ENCODE measurements at places on chromosomes 6 and 20.

- DNase-seq, result peak; percentile 96
Observed at GRCh38 chr6:81752084-81752920, at the start of gene TENT5A. Gene TENT5A, minus strand, starts transcription at chr6:81752681. Its CDS starts 540 bp downstream, at chr6:81752141.

GRCh38 chr6:91433660-91434534, 847.0 kb upstream of the MAP3K7 start:
- DNase-seq, result no peak

- no peak for DNase-seq
Observed at GRCh38 chr20:24678351-24679106, 209.1 kb downstream of the SYNDIG1 start.

DNA sequence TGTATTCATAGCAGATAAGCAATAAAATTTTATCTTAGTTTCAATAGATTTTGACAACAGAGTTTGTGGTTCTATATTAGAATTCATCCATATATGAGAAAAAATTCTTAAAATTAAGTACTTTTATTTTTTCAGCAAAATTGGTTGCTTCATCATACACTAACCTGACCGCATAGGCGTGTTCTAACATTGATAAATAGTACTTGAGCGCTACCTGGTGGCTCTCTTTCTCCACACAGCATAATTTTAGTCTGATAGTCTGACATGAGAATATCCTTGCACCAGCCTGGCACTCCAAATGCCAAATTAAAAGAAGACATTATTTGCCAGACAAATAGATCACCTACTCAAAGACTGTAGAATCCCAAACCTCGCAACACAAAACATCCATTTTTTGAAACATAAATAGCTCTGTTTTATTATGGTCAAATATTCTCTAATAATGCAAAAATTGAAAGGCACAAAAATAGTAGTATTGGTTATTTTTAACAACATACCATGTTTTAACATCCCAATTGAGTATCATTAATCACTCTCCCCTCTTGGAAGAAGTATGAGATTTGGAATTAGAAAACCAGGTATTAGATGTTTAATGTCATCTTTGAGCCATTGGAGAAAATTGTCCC, 33.0 kb upstream of the FILIP1 start:
- DNase-seq, result peak; percentile 68

GRCh38 chr6:137415127-137415833, 78.9 kb downstream of the OLIG3 start:
- peak; percentile 63 for DNase-seq

DNA sequence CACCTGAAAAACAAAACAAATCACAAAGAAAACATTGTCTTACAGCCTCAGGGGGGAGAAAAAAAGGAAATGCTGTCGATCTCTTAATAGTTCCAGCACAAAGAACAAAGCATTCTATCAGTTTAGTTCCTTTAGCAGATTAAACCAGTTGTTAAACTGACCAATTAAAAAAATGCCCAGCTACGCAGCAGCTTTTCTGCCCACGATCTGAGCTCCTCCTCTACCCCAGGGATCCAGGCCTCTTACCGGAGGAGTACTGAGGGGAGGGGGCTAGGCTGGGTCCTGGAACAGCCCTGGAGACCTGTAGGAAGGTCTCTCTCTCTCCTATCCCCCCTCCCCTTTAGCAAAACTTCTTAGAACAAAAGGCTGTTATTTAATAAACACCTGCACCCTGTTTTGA, 13.4 kb downstream of the PTK7 start:
- DNase-seq, result no peak

- no peak for DNase-seq
Observed at GRCh38 chr20:25580711-25581110, 4.6 kb downstream of the NINL start.

DNA sequence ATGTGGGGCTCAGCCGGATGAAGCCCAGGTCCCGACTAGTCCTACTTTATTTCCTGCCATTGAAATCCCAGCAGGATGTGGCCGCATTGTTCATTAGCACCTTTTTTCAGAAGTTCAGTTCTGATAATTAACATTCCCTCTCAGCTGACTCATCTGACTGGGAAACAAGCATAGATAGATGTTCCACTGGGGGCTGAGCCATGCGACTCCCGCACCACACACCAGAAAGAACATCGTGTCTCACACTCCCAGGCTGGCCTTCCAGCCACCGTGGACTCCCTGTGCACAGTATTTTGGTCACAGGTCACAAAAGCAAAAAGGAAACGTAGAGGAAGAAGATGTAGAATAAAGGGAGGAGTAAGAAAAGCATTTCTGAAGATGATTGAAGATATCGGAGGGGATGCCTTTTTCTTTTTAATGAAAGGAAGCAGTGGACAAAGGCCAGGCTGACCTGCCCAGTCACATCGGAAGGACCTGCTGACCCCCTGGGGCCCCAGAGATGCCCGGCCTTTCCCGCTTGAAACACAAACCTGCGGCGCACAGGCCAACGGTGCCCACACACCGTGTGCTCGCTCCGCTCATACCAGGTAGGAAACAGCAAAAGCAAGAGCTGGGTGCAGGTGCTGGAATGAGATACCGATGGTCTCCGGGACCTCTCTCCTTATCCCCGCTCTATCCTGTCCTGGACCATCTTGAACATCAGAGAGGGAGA, 11.8 kb downstream of the RPS6KA2 start:
- DNase-seq, result no peak

- DNase-seq, result peak; percentile 80
Observed at GRCh38 chr20:40962733-40963504, 65.7 kb upstream of the TOP1 start.

- no peak for DNase-seq
Observed at GRCh38 chr6:37013516-37014491, 8.3 kb downstream of the FGD2 start.

GRCh38 chr6:126235363-126235762, 104.6 kb upstream of the CENPW start:
- no peak for DNase-seq

DNA sequence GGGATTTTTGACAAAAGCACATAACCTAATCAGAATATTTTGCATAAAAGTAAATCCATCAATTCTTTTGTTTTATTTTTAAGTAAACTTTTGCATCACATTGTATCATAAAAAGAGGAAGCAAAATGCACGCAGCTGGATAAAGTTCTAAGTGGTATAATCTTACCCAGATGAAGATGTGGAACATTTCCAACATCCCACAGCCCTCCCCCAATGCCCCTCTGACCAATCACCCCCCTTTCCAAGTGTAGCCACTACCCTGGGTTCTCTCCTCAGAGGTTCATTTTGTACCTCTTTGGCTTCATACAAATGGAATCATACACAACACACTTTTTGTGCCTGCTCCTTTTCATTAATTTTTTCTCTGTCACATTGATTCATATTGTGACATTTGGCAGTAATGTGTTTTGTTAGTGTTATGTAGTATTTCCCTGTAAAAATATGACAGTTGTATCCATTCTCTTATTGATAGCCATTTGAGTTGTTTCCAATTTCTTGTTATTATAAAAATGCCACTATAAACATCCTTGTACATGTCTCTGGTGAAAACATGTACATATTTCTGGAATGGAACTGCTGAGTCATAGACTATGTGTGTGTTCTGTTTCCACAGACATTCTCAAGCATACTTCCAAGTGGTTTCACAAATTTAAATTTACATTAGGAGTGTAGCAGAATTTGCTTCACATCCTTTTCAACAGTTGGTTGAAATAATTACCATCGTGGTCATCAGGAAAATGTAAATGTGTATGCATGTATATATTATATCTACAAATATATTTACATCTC, 92.9 kb upstream of the SYNDIG1 start:
- peak; percentile 74 for DNase-seq

- DNase-seq, result peak; percentile 52
Observed at GRCh38 chr20:17654649-17655285, 27.3 kb downstream of the RRBP1 start.

DNA sequence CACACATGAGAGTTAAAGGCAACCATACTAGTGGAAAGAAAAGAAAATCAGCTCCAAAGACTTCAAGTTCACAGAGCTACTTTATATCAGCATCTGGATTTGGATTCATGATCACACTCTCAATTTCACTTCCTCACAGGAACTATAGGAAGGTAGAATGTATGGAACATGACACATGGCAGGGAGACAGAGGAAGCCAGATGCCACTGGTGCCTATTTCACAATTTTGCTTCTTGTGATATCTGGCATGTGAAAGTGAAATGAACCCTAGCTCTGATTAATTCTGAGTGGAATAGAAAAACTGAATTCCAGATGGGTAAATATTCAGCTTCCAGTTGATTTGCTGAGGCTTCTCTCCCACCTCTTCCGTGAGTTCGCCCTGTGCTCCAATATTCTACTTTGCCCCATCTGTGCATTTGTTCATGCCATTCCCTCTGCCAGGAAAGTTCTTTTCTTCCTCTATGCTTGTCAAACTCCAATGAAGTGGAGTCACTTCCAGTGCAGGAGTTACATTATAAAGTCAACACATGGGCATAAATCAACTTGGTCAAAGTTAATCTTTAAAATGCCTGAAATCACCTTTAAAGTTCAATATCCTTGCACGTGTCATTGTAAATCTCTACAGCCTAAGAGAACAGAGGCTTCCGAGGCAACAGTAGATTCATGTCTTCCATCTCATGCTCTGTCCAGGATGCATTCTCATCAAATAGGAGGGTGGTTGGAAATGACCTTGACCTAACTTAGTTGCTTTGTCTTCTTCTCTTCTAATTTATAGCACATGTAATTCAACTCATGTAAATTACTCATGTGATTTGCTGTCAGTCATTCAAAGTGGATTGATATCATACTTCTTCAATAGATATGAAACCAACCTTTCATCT, 275.3 kb downstream of the HIVEP2 start:
- no peak for DNase-seq

DNA sequence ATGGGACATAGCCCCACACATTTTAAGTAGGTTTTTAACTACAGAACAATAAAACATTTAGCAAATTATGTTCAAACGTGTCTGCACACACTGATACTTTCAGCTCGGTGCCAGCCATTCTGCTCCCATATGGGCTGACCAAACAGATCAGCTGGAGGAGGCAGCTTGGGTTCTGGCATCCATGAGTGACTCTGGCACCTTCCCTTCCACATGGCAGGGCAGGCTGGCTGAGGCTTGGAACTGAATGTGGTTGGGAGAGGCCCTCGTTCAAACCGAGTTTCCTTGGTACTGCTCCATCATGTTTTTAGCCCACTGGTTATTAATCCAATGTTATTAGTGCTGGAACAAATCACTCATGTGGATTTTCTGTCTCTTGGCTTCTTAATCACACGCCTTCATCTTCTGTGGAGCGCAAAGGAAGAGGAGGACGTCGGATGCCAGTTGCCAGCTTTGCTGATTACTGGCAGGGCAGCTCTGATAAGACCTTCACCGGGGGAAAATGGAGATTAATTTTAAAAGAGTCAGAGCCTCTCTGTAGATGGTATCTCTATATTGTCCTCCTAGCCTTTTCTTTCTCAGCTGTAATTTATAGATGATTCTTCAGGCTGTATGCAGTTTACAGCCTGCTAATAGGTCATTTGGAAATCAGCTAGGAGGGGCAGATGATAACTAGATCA, 93.1 kb upstream of the TIAM2 start:
- peak; percentile 6 for DNase-seq

GRCh38 chr6:56520218-56520617, 122.5 kb downstream of the DST start:
- DNase-seq, result no peak

DNA sequence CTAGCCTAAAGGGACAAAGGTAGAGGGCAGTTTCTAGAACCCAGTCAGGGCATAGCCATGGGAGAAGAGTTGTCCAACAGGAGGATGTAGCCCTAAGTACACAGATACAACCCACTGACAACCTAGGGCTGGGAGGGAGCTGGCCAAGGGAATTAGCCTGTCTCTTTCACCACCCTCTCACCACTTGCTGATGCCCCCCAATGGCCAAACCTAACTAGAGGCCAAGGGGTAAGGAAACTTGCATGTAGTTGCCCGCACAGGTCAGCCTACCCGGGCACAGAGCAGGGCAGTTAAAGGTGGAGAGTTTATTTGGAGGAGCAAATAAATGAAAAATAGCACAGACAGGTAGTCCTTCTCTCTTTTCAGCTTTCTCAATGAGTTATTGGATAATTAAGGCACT, 143.3 kb downstream of the LRFN2 start:
- no peak for DNase-seq

GRCh38 chr6:163806755-163807499, 392.4 kb downstream of the QKI start:
- DNase-seq, result no peak

- no peak for DNase-seq
Observed at GRCh38 chr6:6723921-6724538, 135.5 kb downstream of the LY86 start.

DNA sequence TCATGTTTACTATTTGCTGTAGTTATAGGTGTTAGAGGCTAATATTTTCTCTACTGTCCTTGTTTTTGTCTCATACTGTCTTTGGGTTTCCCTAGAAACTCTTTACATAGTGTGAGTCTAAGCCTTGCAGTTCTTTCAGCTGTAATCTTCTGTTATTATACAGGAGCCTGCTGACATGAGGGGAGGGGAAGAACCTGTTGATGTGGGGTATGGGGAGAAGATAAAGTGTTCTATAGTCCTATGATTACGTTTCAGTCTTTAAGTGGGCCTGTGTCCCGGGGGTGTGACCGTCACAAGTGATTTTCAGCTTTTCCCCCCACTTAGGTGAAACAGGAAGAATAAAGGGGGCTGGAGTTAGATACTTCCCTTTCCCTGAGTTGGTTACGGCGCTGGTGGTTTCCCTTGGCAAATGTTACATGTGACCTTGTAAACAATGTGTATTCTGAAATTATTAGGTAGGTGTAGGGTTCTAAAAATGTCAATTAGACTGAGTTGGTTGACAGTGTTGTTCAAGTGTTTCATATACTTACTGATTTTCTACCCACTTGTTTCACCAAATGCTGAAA, 41.3 kb downstream of the REV3L start:
- DNase-seq, result peak; percentile 86

DNA sequence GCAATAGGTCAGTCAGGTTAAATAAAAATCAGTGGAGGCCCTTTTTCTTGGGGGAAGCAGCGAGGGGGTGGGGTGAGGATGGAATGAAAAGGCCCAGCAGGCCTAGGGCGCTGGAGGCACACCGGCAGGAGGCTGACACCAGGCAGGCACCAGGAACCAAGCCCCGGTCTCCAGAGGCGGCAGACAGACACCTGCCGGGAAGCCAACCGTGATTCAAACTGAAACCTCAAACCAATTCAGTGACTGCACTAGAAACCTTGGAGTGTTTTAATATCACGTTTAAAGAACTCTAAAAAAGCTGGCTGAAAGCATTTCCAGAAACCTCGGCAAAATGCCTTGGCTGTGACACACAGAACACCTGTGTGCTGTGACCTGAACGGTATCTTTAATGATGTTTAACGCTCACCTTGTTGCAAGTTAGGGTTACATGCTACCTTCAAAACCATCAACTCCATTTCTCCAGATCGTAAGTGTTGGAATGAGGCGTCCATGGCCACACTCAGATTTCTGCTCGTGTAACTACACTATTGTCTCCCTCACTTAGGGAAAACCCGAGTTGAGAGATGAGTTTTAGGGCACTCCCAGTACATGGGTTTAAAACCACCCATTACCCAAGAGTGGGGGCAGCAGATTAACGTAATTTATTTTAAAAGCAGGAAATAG, 27.2 kb downstream of the DIDO1 start:
- no peak for DNase-seq

DNA sequence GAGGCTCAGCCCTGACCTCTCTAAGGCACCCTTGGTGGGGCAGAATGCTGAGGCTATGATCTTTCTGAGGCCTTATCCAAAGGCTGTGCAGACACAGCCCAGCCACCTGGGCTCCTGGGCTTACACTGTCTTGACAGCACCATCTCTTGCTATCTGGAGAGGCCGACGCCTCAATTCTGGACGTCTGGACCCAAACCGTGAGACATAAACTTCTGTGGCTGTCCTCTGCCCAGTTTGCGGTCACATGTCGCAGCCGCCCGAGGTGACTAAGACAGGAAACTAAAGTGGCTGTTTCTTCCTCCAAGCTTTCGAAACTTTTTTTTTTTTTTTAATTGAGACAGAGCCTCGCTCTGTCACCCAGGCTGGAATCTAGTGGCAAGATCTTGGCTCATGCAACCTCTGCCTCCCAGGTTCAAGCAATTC, 49.3 kb downstream of the PRR18 start:
- peak; percentile 90 for DNase-seq
